Frontal cortex (tissue), 4 donors: ENCODE measurements at places on chromosomes 16 and 17.

- DNase-seq: no peak
These were observed 1.0 kb upstream of the LITAF start for GRCh38 chr16:11587643-11588247.

DNA sequence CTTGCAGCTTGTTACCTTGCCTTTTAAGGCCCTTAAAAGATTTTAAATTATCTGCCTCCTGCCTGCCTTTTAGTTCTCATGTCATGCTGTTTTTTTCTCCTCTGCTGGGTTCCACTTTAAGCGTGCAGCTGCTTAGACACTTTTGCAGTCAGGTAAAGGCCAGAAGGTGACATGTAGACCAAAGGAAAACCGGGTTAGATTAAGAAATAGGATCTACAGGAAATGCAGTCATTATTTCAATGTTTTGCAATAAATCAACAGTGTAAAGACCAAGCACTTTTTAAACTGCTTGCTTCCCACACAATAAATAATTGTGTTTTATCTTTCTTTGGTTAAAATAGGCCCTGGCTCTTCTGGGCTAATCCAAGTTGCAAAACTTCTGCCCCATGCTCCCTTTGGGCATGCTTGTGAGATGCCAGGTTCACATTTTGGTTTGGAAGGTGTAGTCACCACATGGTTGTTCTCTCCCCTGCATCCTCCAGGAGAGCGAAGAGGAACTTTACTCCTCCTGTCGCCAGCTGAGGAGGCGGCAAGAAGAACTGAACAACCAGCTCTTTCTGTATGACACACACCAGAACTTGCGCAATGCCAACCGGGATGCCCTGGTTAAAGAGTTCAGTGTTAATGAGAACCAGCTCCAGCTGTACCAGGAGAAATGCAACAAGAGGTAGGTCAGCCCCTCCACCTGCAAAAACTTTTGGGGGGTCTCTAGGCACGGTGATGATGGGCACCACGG, 54.9 kb downstream of the SDR42E1 start:
- no peak for DNase-seq

DNA sequence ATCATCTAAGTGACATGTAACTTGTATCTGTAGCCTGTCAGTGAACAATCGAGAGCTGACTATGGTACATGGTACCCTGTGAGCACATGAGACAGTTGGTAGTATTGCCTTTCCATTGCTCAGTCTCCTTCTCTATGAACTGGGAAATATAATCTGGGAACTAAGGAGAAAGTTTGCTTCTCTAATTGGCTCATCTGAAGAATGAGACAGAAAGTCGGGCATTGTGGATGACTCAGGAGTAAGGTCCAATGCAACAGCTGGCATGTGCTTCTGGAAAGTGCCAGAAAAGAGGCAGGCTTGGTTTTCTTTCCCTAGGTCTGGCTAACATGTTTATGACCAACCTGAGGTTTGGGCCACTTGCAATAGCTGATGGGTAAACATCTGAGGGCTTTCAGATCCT, 51.9 kb downstream of the ZZEF1 start:
- no peak for DNase-seq

DNA sequence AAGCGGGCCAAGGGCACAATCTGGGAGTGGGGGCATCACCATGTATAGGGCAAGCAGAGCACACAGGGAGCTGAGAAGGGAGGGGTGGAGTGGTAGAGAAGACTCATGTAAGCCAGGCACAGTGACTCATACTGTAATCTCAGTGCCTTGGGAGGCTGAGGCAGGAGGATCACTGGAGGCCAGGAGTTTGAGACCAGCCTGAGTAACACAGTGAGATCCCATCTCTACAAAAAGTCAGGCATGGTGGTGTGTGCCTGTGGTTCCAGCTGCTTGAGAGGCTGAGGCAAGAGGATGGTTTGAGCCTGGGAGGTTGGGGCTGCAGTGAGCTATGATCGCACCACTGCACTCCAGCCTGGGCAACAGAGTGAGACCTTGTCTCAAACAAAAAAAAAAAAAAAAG, 40.8 kb downstream of the ARHGAP27 start:
- no peak for DNase-seq

DNA sequence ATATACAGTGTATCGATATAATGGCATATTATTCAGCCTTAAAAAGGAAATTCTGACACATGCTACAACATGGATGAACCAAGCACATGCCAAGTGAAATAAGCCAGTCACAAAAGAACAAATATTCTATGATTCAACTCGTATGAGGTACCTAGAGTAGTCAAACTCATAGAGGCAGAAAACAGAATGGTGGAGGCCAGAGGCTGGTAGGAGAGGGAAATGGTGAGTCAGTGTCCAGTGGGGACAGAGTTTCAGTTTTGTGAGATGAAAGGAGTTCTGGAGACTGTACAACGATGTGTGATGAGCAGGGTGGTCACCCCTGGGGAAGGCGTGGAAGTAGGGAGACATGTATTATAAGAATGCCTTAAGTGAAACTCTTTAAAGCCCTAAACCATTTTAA, 39.9 kb downstream of the RNF157 start:
- no peak for DNase-seq

DNA sequence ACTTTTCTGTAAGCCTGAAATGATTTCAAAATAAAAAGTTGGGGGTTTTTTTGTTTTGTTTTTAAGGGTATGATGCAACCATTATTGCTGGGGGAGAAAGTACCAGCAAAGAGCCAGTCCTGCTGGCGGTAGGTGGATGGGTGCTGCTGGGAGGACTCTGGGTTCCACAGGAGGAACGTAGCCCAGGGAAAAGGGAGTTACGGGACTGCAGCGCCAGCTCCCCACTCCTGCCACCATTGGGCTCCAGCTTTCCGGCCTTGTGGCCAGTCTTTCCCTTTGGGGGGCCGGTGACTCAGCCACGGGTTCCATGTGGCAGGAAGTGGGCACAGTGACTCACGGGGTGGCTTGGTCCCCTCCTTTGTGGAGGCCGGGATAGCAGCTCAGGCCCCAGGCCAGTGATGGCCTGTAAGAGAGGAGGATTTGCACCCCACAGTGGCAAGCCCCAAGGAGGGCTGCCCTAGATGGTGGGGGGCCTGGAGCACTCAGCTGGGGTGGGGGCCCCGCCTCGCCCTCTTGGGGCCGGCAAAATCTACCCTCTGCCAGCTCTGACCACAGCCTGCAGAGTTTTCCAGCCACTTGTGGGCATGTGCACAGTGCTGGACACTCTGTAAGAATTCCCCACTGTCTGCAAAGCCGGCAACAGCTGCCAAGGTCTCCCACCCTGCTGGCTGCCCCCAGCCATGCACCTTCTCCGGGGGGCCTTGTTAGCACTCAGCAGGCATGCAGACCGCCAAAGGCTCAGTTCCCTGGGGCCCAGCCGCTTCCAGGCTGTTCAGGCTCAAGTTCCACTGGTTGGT, 30.4 kb downstream of the SOCS3 start:
- DNase-seq: no peak

DNA sequence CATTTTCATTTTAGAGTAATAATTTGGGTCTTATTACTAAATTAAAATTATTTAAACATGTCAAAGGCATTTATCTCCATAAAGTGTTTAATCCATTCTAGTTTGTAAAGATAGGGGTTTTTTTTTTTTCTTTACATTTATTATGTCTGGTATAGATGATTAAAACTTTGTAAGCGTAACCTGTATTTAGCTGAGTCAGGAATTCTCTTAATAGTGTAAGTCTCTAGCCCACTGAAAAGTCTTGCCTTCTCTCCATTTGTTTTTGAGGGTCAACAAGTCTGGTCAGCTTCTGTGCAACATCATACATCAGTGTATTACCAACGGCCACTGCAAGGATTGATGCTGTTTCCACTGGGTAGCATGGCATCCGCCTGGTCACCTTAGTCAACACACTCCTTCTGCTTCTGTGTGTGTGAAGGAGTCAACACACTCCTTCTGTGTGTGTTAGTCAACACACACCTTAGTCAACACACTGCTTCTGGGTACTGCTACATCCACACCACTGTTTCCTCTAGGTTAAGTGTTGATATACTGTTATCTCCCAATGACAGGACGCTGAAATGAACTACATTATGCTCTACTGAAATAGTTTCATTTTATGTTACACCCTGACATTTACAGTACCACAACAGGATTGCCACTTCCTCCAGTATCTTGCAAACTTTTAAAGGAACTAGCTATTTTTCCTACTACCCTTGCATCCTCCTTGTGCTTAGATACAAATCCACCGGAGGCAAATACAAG, 37.3 kb upstream of the VWA3A start:
- DNase-seq: no peak

GRCh38 chr16:81483064-81483969, 38.7 kb downstream of the CMIP start:
- DNase-seq: no peak

GRCh38 chr17:49510059-49510719, 15.1 kb downstream of the NGFR start:
- DNase-seq: no peak

GRCh38 chr17:81711814-81712467, at the start of gene SLC25A10:
Gene SLC25A10 (plus strand): TSS chr17:81712284. CDS start chr17:81712427, 143 bp downstream.
- DNase-seq: peak; percentile 95

- DNase-seq: no peak
These were observed 98.6 kb upstream of the RPL38 start for GRCh38 chr17:74104921-74105320.

GRCh38 chr17:9473711-9474110, 101.9 kb downstream of the STX8 start:
- DNase-seq: no peak

DNA sequence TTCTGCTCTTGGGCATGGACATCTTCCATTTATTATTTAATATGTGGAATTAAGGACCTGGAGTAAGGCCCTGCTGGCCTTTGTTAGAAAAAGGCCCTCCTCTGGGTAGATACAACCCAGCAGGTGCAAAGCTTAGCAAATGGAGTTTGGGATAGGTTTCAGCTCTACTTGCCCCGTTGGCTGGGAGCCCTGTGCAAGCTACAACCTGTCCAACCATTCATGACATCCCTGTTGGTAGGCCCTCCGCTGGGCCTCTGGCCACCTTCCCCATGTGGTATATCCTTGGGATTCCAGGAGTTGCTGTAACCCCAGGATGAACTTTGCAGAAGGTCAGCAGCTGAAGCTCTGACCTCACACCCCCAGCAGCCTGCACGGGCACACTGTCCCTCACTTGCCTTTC, 6.4 kb downstream of the NGFR start:
- no peak for DNase-seq

DNA sequence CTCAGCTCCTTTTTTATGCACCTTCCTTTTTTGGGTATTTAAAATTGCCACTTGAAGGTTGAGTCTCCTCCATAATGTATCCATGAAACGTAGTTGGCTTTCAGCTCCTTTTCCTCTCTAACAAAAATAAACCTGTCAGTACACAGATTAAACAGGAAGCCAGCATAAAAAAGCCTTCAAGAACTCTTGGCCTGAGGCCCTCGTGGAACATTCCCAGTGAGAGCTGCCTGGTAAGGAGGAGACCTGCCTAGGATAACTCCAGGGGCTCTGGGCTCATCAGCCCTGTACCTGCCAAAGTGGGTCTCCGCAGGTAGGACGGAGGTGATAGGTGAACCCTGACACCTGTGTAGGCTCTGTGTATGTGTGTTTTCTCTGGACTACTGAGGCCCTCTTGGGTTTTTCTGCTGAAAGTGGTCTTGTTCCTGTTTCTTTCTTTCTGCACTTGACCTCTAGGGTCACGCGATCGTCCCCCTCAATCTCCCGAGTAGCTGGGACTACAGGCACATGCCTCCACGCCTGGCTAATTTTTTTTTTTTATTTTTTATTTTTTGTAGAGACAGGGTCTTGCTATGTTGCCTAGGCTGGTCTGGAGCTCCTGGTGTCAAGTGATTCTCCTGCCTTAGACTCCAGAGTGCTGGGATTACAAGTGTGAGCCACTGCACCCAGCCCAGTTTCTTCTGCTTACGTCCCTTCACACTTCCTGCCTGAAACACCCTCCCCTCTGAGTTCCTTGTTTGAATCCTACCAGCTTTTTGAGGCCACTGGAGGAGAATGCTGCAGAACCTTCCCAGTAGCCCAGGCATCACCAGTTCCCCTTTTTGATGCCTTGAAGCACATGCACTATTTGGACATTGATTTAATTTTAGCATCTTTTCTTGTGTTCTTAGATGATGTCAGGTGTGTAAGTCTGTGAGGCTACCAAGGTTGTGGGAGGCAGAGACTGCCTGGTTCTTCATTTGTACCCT, 9.8 kb downstream of the PGS1 start:
- DNase-seq: no peak

- DNase-seq: peak; percentile 77
These were observed 8.6 kb upstream of the MC1R start for GRCh38 chr16:89909777-89910716.

DNA sequence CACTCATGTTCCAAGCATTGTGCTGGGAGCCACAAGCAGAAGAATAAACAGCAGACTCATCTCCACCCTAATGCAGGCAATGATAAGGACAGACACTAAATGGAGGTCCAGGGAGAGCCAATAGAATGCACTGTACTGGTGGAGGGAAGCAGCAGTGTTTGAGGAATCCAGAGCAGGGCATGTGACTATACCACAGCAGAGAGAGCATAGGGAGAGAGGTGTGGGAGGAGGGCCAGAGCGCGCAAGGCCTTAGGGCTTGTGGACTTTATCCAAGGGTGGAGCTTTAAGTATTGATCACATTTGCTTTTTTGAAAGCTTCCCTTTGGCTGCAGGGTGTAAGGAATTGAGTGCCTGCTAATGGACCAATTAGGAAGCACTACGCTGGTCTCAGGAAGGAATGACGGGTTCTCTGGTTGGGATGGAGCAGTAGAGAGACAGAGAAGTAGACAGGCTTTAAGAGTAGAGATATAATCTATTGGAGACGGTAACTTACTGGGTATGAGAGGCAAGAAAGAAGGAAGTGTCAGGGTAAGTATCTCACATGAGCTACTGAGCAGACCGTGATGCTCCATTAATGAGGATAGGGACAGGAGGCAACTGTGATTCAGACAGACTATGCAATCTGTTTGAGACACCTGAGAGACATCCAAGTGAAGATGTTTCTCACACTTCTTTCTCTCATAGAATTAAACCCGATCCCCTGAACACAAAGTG, 82.2 kb downstream of the MYO1D start:
- DNase-seq: no peak

DNA sequence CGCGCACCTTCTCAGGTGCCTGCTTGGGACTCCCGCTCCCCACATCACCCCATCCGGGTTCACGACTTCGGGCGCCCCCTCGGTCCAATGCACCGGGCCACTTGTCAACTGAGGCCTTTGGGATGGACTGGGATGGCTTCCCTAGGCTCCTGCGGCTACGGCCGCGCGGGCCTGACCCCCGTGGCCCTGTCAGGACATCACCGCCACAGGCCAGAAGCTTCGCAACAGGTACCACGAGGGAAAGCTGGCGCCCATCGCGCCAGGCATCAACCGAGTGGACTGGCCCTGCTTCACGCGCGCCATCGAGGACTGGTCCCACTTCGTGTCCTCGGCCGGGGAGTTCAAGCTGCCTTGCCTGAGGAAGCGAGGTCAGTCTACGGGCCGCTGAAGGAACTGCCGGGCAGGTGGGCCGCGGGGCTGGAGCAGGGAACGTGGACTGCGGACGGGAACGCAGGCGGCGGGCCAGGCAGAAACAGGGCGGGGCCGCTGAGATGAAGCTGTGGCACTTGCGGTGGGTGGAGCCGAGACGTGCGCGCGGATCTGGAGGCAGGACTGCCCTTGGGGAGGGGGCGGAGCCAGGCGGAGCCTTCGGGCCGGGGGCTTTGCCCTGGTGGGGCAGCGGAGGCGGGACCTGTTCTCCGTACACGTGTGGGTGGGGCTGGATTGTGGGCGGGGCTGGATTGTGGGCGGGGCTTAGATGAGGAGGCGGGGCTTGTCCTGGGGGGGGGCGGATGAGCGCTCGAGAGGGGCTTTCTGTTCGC, 13.7 kb upstream of the CNGB1 start:
- no peak for DNase-seq

- DNase-seq: no peak
These were observed 47.5 kb downstream of the OR1D5 start for GRCh38 chr17:3015890-3016289.
